IPS DF 6.9 (cell line): ENCODE measurements at places on chromosomes 11 and 22.

GRCh38 chr22:39184586-39185577, 32.4 kb upstream of the CBX7 start:
- DNase-seq: no peak

- DNase-seq: no peak
Measured at GRCh38 chr11:38345286-38345685, 1747.2 kb upstream of the RAG2 start.

GRCh38 chr11:134252346-134253187, 585 bp downstream of the THYN1 start:
- no peak for DNase-seq

DNA sequence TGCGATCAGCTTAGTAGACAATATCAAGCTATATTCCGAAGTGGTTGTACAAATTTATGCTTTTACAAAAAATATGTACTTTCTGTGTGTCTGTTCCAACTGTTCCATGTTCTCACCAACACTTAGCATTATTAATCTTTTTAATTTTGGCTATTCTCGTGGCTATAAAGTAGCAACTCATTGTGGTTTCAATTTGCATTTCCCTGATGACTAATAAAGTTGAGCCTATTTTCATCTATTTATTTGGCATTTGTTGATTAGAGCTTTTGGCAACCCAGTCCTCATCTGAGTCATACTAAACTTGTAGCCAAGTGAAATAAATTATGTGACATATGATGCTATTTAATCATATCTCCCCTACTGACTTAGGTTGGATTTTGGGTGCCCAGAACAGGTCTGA, 115.9 kb downstream of the FBXO7 start:
- DNase-seq: no peak

- DNase-seq: no peak
Measured at GRCh38 chr22:36480941-36481392, 473 bp downstream of the TXN2 start.

- no peak for DNase-seq
Measured at GRCh38 chr11:103676413-103676812, 360.0 kb upstream of the DDI1 start.

DNA sequence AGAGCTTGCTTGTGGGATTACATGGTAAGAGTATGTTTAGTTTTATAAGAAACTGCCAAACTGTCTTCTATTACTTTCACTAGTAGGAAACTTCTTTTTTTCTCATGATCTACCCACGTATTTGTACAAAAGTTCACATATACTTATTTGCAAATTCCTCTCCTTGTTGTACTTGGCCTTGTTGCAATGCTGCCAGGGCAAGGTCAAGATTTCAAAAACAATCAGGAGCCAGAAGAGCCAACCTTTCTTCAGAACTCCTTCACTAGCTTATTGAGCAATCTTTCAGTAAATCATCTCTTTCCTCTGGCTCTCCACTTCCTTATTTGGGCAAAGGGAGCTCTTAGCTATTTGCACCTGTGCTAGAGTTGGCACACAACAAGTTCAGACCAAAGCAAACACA, 9.7 kb downstream of the SRSF8 start:
- DNase-seq: no peak

- no peak for DNase-seq
Measured at GRCh38 chr11:70092959-70093715, 15.0 kb downstream of the ANO1 start.

DNA sequence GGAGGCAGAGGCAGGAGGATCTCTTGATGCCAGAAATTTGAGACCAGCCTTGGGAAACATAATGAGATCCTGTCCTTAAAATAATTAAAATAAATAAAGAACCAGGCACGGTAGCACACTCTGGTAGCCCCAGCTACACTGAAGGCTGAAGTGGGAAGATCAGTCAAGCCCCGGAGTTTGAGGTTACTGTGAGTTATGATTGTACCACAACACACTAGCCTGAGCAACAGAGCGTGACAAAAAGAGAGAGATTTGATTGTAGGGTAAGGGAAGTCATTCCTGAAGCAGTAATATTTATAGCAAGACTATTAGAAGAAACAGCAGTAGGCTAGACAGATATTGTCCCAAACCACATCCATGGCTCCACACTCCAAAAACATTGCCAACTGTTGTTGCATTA, 1408.4 kb upstream of the TENM4 start:
- no peak for DNase-seq

DNA sequence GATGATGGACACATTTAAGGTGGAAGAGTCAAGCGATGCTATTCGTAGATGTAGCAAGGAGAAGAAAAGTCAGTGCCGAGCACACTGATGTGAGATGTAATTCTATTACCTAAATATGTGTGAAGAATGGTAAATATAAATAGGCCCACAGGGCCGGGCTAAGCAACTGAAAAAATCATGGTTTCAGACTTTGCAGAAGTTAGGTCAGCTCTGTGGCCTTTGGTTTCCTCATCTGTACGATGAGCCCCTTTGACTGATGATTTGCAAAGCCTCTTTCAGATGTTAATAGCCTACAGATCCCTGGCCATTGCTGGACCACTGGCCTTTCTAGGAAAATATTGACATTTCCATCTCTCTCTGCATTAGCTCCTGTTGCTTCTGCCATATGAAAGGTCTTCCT, 570.8 kb downstream of the OPCML start:
- DNase-seq: no peak

DNA sequence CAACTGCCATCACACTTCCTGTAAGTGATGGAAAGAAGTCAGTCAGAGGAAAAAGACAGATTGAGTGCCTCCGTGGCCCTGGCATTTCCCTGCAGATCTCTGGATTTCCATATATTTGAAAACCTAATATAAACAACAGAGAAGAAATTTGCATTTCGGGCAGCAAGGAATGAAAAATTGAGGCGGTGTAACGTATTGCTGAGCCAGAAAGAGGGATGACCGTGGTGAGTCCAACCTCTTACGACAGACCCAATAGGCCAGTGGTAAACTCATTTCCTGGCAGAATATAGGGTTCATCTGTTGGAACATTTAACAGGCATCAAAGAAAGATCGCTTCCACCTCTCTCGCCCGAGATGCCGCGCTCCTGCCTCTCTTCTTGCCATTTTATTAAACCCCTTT, 336.5 kb downstream of the MIAT start:
- DNase-seq: no peak

DNA sequence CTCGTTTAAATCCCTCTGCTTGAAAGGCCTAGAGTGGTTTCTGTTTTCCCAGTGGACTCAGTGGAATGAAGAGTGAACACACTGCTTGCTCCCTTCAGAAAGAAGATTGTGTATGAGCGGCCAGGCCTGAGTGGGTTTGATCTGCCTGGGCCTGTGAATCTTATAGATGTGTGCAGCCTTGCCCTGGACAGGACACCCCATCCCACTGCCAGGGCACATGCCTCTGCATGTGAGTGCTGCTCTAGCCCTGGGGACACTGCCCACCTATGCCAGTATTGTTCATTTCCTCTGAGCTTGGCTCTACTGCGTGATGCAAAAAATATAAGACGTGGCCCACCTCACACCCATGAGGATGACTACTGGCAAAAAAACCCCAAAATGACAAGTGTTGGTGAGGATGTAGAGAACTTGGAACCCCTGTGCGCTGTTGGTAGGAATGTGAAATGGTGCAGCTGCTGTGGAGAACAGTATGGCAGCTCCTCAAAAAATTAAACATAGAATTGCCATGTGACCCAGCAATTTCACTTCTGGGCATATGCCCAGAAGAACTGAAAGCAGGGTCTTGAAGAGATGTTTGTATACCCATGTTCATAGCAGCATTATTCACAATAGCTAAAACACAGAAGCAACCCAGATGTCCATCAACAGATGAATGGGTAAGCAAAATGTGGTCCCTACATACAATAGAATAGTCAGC, 27.3 kb upstream of the NECTIN1 start:
- no peak for DNase-seq

GRCh38 chr22:48319321-48320047, 1508.2 kb downstream of the BRD1 start:
- no peak for DNase-seq

GRCh38 chr11:66015454-66015881, 3.7 kb downstream of the CST6 start:
- DNase-seq: no peak

- DNase-seq: no peak
Measured at GRCh38 chr11:109291553-109291952, 130.4 kb upstream of the C11orf87 start.

DNA sequence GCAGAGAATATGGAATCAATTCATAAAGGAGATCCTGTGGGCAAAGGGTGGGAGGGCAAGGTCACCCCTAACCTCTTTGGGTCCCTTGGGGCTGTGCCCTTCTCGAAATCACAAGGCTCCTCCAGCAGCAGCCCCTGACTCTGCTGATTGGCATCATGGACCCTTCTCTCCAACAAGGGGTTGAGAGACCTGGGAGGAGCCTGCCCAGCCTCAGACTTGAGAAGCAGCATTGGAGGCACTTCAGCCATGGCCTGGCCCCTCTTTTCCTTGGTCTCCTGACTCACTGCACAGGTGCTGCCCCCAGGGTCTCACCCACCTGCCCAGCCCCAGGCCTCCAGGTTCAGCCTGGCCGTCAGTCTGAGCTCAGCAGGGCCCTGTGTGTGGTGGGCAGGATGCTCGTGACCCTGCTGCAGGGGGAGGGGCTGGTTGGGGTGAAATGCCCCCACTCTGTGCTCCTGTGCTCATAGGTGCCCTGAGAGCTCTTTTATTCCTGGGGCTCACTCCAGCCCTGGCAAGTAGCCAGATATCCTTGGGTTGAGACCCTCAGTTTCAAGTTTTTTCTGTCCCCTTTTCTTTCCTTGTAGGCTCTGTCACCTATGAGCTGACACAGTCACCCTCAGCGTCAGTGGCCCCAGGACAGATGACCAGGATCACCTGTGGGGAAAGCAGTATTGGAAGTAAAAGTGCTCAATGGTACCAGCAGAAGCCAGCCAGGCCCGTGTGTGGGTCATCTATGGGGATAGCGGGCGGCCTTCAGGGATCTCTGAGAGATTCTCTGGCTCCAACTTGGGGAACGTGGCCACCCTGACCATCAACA, 110.8 kb downstream of the GGTLC2 start:
- no peak for DNase-seq

DNA sequence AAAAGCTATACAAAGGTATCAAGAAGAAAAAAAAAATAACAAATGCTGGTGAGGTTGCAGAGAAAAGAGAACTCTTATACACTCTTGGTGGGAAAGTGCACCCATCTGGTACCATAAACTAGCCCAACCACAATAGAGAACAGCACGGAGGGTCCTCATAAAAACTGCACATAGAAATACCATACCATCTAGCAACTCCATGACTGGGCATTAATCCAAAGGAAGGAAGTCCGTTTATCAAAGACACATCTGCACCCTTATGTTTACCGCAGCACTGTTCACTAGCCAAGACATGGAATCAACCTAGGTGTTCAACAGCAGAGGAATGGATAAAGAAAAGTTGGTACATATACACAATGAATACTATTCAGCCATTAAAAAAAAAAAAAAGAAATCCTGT, 10.8 kb upstream of the CLDN5 start:
- DNase-seq: no peak

- DNase-seq: no peak
Measured at GRCh38 chr22:24975813-24976341, 23.4 kb downstream of the KIAA1671 start.

DNA sequence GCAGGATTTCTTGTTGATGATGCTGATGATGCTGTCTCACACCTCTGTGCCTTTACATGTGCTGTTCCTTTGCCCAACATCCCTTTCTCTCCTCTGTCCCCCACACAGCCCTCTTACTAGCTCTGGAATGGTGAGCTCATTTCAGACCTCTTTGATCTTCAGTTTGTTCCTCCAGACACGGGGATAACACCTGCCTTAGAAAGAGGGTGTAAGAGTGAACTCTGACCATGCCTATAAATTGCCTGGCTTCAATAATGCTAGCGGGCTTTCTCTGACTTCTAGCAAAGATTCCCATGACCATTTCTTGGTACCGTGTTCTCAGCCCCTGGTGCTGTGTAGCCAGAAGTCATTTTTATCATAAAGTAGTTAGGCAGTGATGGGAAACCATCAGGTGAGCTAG, 55.9 kb upstream of the DRD2 start:
- no peak for DNase-seq

DNA sequence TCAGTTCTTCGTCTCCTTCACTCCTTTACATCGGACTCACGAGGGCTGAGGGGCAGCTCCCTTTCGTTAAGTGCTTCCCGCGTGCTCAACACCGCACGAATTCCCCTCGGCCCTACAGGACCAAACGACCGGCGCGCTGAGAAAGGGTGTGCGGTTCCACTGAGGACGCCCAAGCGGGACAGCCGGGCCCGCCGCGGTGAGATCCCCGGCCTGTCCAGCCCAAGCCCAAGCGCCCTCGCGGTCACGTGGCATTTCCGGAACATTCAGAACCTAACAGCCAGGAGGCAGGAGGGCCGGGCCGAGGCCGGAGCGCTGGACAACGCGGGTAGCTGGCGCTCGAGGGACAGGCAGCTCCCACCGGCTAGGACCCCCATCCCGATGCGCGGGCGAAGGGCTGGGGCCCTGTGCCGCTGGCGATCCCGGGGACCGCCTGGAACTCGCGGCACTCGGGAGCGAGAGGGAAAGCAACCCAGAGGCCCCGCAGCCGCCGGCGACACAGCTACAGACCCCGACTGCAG, 737 bp upstream of the STIP1 start:
- DNase-seq: no peak

- DNase-seq: no peak
Measured at GRCh38 chr11:429391-429790, 12.4 kb downstream of the ANO9 start.

DNA sequence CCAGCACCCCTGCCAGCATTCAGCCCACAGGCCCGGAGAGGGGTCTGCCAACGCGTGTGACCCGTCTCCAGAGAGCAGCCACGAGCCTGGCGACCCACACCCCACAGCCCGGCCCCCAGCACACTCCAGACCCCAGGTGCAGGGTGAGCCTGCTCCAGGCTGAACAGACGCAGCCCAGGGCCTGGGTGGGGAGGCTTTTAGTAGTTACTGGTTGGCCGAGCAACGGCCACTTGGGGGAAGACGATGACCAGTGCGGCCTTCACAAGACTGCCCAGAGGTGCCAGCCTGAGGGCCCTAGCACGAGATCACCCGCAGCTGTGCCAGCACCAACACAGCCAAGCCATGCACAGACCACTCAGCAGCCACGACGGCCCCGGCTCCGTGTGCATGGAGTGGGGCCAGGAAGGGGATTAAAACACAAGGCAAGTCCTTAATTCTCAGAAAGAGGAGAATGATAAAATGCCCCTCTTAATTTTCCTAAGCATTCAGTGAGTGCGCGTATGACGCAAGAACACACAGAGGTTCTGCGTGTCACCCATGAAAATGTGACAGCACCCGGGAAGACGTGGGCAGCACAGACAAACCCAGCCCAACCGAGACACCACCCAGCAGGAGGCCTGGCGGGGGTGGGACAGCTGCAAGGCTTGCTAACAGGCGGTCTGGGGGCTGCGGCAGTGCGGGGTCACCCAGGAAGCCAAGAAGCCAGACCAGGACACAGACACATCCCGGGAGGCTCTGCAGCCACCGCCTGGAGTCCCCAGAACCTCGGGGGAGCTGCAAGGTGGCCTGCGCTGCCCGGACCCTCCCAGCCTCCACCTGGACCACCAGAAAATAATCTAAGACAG, 47.6 kb downstream of the BRD1 start:
- DNase-seq: no peak

- no peak for DNase-seq
Measured at GRCh38 chr11:110176366-110177085, 83.3 kb downstream of the ZC3H12C start.
